ENCODE measurements at places on chromosomes 2 and 18. TPM values are rescaled to one million over a fixed set of nuclear protein-coding genes. Genes with fewer than 3 reads are reported as not detected.

DNA sequence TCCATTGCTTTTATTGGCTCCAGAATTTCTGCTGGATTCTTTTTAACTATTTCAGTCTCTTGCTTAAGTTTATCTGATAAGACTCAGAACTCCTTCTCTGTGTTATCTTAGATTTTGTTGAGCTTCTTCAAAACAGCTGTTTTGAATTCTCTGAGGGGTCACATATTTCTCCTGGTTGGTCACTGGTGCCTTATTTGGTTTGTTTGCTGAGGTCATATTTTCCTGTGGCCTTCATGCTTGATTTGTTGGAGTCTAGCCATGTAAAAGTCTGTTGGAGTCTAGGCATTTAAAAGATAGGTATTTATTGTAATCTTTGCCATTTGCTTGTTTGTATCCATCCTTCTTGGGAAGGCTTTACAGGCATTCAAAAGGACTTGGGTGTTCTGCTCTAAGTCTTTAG is 398.7 kb downstream of the DSEL start:
- no peak for DNase-seq
- no peaks in the 10 kb centered on the region for H3K4me1 ChIP-seq
- no peak overlapping the region for H3K27ac ChIP-seq
- no peaks in the 10 kb centered on the region for H3K36me3 ChIP-seq
- no peak overlapping the region for H3K4me3 ChIP-seq
- H3K27me3 ChIP-seq = no peaks in the 10 kb centered on the region

GRCh38 chr2:28231110-28231631 is 161.5 kb upstream of the FOSL2 start:
- peak overlapping the region; percentile 16 for H3K27ac ChIP-seq
- peaks cover 7% of the 10 kb centered on the region for H3K4me1 ChIP-seq
- no peak overlapping the region for H3K4me3 ChIP-seq
- no peaks in the 10 kb centered on the region for H3K36me3 ChIP-seq
- DNase-seq = no peak

GRCh38 chr2:135913727-135914365 is 37.6 kb upstream of the MCM6 start:
- no peak overlapping the region for H3K4me3 ChIP-seq
- peaks cover 40% of the 10 kb centered on the region for H3K36me3 ChIP-seq
- no peak overlapping the region for H3K27ac ChIP-seq
- DNase-seq = no peak

DNA sequence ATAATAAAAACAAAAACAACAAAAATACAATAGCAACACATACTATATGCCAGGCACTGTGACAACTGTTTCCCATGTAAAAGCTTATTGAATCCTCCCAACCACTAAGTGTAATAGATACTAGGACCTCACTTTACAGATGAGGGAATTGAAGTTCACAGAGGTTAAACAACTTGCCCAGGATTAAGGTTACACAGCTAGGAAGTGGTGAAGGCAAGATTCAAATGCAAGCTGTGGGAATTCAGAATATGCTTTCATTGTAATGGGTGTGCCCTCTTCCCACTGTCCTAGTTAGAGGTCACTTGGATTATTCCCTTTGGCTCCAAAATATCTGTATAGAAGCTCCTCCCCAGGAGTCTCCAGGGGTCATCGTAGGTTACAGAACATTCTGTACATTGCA is 231.1 kb downstream of the MREG start:
- no peaks in the 10 kb centered on the region for H3K36me3 ChIP-seq
- H3K27me3 ChIP-seq = no peaks in the 10 kb centered on the region
- DNase-seq = no peak
- no peak overlapping the region for H3K4me3 ChIP-seq
- no peak overlapping the region for H3K27ac ChIP-seq

DNA sequence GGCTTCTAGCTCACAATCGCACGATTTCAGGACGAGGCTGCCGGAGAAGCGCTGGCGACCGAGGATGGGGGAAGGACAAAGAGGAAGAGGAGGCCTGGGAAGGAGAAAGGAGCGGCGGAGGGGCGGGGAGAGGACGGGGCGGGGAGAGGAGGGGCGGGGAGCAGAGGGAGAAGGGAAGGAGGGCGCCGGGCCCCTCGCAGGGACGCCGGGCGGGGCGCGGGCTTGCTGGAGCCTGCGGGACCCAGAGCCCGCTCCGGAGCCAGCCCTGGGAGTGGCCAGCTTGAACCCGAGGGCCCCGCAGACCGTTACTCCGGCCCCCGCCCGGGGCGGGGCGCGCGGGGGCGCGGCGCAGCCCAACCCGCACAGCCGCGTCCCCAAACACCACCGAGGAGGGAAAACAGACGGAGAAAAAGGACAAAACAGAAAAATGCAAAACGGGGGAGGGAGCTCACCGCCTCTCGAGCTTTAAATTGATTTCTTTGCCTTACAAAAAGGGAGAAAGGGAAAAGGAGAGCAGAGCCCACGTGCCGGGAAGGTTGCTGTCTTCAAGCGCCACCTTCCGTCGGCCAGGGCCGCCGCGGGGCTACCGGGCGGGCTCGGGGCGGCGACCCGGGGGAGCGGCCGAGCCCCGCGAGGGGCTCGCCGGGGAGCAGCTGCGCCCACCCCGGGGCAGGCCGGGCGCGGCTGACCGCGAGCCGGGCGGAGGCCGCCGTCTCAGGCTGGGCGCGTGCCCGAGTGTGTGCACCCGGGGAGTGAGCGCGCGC is 781 bp upstream of the SOX11 start:
- peaks cover 16% of the 10 kb centered on the region for H3K27me3 ChIP-seq
- DNase-seq = no peak
- H3K27ac ChIP-seq = no peak overlapping the region

DNA sequence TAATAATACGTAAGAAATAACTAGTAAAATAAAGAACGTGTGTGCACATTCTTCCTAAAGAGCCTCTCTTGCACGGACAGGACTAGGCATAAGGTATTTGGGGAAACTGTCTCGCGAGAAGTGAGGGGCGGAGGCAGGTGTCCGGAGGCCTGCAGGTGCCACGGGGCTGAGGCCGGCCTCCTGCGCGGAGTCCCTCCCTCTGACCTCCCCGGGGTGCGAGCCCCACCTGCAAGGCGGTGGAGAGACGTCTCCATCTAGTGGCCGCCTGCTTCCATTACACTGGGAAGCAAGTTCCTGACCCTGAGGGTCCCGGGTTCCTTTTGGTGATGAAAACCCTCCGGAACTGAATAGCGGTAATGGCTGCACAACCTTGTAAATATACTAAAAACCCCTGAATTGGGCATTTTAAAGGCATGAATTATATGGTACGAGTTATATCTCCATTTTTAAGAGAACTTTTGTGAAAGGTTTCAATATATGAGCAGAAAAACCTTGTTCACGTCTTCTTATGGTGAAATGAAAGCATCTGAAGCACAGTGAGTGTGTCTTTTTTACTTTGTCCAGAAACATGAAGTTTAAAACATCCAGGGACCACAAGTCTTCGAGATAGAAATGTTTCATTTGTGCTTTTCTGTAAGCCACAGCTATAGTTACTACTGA is 35.5 kb upstream of the CTDP1 start:
- H3K27ac ChIP-seq = no peak overlapping the region
- peaks cover 2% of the 10 kb centered on the region for H3K4me1 ChIP-seq
- H3K4me3 ChIP-seq = no peak overlapping the region
- no peaks in the 10 kb centered on the region for H3K36me3 ChIP-seq

DNA sequence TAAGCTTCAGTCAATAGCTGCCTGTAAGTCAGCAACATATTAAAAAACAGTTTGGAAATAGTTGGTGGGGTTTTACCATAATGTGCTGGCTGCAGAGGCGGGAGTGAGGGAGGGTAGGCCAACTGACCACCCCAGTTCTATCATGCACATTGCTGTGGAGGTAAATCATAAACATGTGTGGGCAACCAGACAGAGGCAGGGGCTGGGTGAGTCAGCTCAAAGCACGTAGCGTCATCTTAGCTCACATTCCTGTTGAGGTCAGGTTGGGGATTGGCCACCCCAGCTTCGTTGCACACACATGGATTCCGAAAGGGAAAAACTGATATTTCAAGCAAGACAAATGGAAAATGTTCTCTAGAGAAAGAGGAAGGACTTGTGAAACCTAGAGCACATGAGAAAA is 19.5 kb downstream of the GPR45 start:
- no peaks in the 10 kb centered on the region for H3K27me3 ChIP-seq
- no peak overlapping the region for H3K4me3 ChIP-seq
- no peak overlapping the region for H3K27ac ChIP-seq

DNA sequence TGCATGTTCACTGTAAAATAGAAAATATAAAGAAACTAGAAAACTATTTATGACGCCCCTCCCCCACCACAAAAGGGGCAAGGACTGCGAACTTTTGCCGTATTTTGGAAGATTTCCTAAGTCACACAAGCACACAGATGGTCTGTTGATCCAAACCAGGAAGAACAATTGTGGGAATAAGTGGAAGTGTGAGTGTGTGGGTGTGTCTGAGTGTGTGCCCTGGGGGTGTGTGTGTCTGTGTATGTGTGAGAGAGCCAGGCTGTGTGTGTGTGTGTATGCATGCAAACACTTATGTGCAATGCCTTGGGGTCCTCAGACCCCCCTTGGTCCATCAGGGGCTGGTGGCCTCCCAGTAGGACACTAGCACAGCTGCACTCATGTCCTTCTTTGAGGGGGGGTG is 43.1 kb downstream of the HPCAL1 start:
- no peaks in the 10 kb centered on the region for H3K27me3 ChIP-seq
- H3K4me1 ChIP-seq = no peaks in the 10 kb centered on the region
- H3K4me3 ChIP-seq = no peak overlapping the region

The PID1 gene
- 38.4 TPM for total RNA-seq
